ENCODE measurements at places on chromosomes 16 and 17.
A peak's percentile ranks its signal among the peaks of the same experiment; 100 is the strongest.

DNA sequence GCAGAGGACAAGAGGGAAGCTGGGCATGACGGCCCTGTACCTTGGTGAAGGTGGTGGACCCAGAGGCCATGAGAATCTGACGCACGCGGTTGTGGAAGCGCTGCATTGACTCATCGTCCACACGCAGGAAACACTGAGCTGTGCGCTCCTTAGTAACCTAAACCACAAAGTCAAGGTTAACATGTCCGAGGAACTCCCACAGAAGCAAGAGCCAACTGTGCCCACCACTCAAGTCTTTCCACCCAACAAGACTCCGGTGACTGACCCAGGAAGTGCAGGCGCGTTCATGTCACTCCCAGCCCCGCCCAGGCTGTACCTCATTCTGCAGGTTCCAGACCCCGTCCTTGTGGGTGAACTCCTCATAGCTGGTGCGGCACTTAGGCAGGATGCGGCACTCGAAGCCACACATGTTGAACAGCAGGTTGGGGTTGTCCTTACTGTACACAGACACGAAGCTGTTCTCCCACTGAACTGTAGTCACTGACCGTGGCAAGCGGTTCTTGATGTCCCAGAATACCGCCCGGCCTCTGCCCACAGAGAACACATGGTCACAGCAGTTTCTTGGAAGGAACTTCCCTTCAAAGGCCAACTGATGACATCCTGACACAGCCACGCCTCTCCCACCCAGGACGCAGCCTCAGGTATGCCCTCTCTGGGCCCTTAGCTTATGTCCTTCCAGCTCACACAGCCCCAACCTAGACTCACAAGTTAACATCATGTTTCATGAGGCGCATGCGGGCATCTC lies 11.5 kb downstream of the PRPF8 start:
- DNase-seq: no peak

DNA sequence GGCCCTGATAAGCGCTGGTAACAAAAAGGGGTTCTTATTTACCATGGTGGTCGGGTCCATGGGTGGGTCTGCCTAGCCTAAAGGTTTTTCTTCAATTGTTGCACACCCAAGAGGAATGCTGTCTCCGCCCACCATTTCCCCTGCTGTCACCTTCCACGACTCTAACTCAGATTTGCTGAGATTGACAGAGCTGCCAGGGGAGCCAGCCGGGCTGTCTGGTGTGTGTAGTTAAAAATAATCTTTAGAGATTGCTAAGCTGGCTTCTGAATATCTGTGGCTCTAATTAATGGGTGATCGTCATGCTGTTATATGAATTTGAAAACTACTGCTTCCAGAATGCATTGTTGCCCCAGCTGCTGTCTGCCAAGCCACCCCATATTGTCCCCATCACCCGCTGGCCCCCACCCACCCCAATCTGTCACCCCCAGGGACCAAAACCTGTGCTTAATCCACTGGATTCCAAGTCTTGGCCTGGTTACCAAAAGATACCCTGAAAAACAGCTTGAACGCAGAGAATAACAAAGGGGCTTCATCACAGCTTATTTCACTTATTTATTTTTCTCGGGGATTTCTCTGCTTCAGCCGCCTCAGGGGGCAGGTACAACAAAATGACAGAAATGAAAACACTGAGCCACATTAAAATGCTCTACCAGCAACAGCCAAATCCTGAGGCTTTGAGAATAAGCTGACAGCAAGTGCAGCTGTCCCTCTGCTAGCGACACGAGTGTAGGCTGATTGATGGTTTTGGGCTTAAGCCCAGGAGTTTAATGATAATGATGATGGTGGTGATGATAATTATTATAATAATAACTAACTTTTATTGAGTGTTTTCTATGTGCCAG lies 46.1 kb upstream of the NLK start:
- DNase-seq: peak; percentile 36

- DNase-seq: no peak
Observed at GRCh38 chr16:11613381-11614303, 26.9 kb upstream of the LITAF start.

- no peak for DNase-seq
Observed at GRCh38 chr16:46857368-46857945, 26.5 kb upstream of the C16orf87 start.

- no peak for DNase-seq
Observed at GRCh38 chr17:38900978-38901656, 24.3 kb upstream of the LASP1NB start.

- DNase-seq: no peak
Observed at GRCh38 chr17:55576996-55577586, 65.8 kb upstream of the SMIM36 start.

DNA sequence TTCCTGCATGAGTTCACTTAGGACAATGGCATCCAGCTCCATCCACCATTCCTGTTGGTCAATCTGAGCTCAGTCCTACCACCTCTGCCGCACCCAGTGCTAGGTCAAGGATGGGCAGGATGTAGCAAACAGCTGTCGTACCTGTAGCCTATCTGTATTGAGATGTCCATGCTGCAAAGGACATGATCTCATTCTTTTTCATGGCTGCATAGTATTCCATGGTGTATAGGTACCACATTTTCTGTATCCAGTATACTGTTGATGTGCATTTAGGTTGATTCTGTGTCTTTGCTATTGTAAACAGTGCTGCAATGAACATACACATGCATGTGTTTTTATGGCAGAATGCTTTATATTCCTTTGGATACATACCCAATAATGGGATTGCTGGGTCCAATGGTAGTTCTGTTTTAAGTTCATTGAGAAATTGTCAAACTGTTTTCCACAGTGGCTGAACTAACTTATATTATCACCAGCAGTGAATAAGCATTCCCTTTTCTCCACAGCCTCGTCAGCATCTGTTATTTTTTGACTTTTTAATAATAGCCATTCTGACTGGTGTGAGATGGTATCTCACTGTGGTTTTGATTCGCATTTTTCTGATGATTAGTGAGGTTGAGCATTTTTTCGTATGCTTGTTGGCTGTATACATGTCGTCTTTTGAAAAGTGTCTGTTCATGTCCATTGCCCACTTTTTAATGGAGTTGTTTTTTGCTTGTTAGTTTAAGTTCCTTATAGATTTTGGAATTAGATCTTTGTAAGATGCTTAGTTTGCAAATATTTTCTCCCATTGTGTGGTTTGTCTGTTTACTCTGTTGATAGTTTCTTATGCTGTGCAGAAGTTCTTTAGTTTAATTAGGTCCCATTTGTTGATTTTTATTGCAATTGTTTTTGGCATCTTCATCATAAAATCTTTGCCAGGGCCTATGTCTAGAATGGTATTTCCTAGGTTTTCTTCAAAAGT lies 7.2 kb upstream of the MRTFB start:
- no peak for DNase-seq

Measured in D721Med (cell line).